ENCODE measurements at places on chromosomes 3 and 15.

DNA sequence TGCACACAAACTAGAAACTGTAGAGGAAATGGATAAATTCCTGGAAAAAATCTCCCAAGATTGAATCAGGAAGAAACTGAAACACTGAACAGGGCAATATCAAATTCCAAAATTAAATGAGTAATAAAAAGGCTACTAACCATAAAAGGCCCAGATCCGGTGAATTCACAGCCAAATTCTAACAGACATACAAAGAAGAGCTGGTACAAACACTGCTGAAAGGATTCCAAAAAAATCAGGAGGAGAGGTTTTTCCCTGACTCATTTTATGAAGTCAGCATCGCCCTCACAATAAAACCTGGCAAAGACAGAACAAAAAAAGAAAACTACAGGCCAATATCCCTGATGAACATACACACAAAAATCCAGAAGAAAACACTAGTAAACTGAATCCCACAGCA lies 462.4 kb upstream of the THBS1 start:
- DNase-seq: no peak

DNA sequence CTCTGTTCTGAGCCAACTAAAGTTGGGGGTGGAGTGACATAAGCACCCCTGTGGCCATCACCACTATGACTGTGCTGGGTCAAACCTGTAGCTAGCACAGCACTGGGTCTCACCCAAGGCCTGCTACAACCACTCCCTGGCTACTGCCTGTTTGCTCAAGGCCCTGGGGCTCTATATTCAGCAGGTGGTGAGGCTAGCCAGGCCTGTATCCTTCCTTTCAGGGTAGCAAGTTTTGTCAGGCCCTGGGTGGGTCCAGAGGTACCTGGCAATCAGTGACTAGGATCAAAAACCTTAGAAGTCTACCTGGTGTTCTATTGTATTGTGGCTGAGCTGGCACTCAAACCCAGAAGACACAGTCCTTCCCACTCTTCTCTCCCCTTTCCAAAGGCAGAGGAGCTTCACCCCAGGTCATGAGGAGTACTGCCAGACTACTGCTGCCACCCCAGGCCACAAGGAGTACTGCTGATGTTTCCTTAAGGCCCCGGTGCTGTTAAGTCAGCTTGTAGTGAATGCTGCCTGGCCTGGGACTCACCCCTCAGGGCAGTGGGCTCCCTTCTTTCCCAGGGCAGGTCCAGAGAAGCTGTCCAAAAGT lies 170.8 kb downstream of the IGSF11 start:
- DNase-seq: no peak

DNA sequence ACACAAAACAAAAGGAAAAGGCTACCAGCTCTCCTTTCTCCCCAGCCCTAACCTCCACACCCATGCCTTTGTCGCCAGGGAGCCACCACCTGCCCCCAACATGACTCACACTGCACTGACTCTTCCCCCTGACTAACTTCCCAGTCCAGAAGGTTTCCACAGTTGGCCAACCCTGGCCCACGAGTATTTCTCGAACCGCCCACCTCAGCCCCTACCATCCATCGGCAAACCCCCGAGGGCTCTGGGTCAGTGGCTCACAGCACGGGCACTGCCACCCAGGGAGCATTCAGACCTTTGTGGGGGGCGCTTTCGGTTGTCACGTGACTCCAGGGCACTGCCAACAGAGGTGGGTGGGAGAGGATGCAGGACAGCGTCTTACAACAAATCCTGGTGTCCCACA lies 152.3 kb downstream of the LRRC28 start:
- no peak for DNase-seq

GRCh38 chr3:179613807-179614206 lies 9.2 kb downstream of the NDUFB5 start:
- no peak for DNase-seq

DNA sequence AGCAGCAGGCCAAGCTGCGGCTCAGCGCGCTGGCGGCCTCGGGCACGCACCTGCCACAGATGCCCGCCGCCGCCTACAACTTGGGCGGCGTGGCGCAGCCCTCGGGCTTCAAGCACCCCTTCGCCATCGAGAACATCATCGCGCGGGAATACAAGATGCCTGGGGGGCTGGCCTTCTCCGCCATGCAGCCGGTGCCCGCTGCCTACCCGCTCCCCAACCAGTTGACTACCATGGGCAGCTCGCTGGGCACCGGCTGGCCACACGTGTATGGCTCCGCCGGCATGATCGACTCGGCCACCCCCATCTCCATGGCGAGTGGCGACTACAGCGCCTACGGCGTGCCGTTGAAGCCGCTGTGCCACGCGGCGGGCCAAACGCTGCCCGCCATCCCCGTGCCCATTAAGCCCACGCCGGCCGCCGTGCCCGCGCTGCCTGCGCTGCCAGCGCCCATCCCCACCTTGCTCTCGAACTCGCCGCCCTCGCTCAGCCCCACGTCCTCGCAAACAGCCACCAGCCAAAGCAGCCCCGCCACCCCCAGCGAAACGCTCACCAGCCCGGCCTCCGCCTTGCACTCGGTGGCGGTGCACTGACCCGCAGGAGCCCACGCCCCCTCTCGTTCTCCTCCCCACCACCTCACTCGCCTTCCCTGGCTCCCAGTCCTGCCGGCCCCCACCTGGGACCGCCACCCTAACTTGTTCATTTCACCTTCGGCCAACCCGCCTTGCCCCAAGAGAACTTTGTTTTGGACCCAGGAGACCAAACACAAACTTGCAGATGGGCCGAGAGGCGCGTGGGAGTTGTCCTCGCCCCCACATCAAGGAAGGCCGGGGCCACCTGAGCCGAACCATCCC lies 1.5 kb downstream of the FOXB1 start:
- DNase-seq: no peak

GRCh38 chr3:11544412-11545181 lies 99.1 kb downstream of the VGLL4 start:
- no peak for DNase-seq

DNA sequence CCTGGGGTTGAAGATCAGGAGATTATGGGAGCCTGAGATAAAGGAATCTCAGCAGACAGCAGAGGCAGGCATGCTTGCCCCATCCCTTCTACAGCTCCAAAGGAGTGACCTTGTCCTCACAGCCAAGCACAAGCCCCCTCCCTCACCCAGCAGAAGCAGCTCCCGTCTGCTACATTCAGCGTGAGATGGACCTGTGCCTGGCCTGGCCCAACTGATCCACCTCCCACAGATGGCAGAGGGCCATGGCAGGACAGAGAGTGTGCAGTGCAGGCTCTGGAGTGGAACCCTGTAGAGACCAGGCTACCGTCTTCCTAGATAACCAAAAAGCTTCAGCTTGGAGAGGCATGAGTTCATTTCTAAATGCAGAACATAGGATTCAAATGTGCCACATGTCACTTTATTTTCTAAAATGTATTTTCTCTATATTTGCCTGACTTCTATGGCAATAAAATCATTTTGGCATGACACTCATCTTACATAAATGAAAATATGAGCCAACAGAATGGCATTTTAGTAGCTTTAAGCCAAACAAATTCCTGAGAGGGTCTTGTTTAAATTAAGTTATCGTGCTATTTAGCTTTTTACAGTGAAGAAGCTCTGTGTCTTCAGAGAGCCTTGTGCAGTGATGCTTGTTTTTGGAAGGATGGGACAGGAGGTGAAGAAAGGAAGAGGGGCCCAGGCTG lies 43.7 kb downstream of the SLC12A8 start:
- DNase-seq: no peak

GRCh38 chr3:172520301-172520831 lies 2.9 kb downstream of the TNFSF10 start:
- DNase-seq: no peak

DNA sequence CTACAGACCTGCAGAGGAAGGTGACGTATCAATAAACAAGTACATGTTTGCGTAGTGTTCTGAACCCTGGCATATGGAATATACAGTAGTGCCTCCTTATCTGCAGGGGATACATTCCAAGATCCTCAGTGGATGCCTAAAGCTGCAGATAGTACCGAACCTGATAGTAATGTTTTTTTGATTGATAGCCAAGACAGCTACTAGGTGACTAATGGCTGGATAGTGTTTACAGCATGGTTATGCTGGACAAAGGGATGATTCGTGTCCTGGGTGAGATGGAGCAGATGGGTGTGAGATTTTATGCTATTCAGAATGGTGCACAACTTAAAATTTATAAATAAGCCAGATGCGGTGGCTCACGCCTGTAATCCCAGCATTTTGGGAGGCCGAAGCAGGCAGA lies 55.8 kb upstream of the IGF2BP2 start:
- DNase-seq: no peak

- DNase-seq: no peak
Observed at GRCh38 chr3:65490114-65490513, 548.6 kb downstream of the MAGI1 start.

DNA sequence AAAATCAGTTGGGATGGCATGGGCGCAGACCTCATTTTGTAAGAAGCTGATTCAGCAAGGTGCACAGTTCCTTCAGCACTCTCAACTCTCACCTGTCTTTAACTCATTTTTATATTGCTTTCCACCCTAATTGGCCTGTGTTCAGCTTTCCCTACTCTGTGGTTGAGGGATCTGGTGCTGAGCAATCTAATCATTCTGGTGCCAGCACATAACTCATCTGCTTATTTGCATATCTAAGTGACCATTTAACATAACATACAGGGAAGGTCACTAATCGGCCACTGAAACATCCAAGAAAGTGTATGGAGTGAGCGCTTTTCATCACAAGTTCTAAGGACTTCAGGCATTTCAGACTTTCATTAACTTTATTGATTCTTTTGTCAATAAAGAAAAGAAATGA lies 303.4 kb upstream of the ROPN1 start:
- no peak for DNase-seq

- DNase-seq: no peak
Observed at GRCh38 chr3:183827809-183828537, 2.6 kb upstream of the MAP6D1 start.

- DNase-seq: no peak
Observed at GRCh38 chr3:112333381-112334317, 693 bp downstream of the CD200 start.

GRCh38 chr3:160445854-160446253 lies 3.7 kb downstream of the TRIM59 start:
- DNase-seq: no peak

GRCh38 chr3:178277605-178278004 lies 258.6 kb upstream of the KCNMB2 start:
- no peak for DNase-seq

DNA sequence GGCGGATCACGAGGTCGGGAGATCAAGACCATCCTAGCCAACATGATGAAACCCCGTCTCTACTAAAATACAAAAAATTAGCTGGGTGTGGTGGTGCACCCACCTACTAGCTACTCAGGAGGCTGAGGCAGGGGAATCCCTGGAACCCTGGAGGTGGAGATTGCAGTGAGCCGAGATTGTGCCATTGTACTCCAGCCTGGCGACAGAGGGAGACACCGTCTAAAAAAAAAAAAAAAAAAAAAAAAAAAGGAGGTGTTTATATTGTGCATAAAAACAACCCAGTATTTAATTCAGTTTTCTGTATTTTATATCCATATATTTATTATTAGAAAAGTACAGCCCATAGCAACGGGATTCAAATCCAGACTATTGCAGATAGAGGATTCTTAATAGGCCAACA lies 129.1 kb upstream of the SOX2 start:
- DNase-seq: no peak

DNA sequence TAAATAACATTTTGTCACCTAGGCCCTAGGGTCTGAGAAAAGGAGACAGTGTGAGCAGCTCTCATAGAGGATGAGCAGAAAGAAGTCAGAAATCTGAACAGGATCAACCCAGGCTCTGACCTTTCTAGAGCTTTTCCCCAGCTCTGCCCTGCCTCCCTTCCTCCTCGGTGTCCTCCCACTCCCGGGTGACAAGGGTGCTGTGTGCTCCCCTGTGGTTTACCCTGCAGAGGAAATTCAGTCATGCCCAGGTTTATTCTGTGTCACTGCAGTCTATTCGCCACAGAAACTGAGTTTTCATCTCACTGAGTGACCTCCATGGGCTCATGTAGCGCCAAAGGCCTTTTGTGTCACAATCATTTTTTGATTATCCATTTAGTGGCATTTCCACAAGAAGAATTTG lies 76.6 kb downstream of the IL12A start:
- no peak for DNase-seq

DNA sequence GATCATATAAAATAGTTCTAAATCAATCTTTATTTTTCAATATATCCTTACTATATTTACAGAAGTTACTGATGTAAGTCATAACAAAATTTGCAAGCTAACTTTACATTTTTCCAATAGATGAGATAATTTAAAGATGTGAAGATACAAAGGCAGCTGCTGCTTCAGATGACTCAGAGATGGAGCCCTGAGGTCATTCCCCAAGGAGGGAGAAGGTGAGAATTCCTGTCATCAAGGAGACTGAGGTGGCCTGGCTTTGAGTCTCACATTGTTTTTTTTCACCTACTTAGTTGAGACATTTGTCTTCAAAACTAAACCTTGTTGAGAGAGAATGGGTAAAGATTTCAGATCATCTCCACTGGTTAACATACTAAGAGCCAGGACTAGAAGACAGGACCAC lies 3.9 kb upstream of the SAMD7 start:
- no peak for DNase-seq

- no peak for DNase-seq
Observed at GRCh38 chr3:70608434-70608833, 296.0 kb upstream of the MDFIC2 start.

DNA sequence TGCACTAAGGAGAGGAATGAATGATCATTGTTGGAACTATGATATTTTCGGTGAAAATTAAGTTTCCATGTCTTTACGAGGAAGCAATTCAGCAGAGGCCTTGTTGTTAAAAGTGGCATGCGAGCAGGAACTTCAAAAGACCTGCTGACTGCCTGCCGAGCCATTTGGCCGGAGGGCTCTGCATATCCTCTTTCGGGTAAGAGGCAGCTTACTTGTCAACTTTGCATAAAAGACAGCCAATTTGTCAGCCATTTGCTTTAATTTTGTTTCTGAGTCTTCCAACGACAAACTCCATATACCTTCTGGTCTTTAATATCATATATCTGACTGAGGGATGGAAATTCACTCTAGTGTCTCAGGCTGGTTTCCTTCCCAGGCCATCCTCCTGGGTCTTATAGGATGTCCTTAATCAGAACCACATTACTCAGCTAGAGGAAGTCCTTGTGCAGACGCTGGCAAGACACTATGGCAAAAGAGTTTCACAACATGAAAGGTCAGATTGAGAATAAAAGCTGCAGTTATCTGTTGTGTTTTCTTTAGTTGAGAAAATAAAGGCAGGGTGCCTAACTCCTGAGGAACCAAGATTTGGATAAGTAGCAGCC lies 128.7 kb upstream of the WNT5A start:
- DNase-seq: peak; percentile 42
